Left renal cortex interstitium (tissue), 4 donors: ENCODE measurements at places on chromosomes 1 and 21. TPM values are rescaled to one million over a fixed set of nuclear protein-coding genes. Genes with fewer than 3 reads are reported as not detected.

The BCL2L15 gene
- polyA plus RNA-seq, result 0.76 TPM

The IVL gene
- 0.42 TPM for polyA plus RNA-seq

The COP1 gene
- 65.5 TPM for polyA plus RNA-seq

The TSNAX gene
- polyA plus RNA-seq, result 62.9 TPM

The AKT3 gene
- 27.8 TPM for polyA plus RNA-seq

The FCRLB gene
- polyA plus RNA-seq, result 4.8 TPM

The GNAT2 gene
- not detected for polyA plus RNA-seq

The MROH9 gene
- polyA plus RNA-seq, result not detected

The SEC16B gene
- 6.7 TPM for polyA plus RNA-seq

The PROK1 gene
- 0.22 TPM for polyA plus RNA-seq

The CR1L gene
- polyA plus RNA-seq, result 0.96 TPM

The EXTL1 gene
- polyA plus RNA-seq, result 2.0 TPM

The GJC2 gene
- polyA plus RNA-seq, result 0.88 TPM

The TMEM52 gene
- 1.5 TPM for polyA plus RNA-seq

The QSOX1 gene
- 52.7 TPM for polyA plus RNA-seq

The PRKAA2 gene
- polyA plus RNA-seq, result 17.0 TPM

The FCRL1 gene
- polyA plus RNA-seq, result not detected
